ENCODE measurements at places on chromosomes 7 and 10. TPM values are rescaled to one million over a fixed set of nuclear protein-coding genes. Genes with fewer than 3 reads are reported as not detected.

GRCh38 chr7:82204694-82205093 is 238.9 kb downstream of the CACNA2D1 start:
- H3K27ac ChIP-seq = no peak overlapping the region
- no peak for DNase-seq
- H3K36me3 ChIP-seq = no peaks in the 10 kb centered on the region
- H3K4me1 ChIP-seq = peaks cover 3% of the 10 kb centered on the region
- no peak overlapping the region for H3K4me3 ChIP-seq
- H3K27me3 ChIP-seq = no peaks in the 10 kb centered on the region

GRCh38 chr7:16450366-16450765 is 15.2 kb downstream of the SOSTDC1 start:
- no peaks in the 10 kb centered on the region for H3K36me3 ChIP-seq
- no peaks in the 10 kb centered on the region for H3K27me3 ChIP-seq
- DNase-seq = no peak
- no peaks in the 10 kb centered on the region for H3K4me1 ChIP-seq
- H3K4me3 ChIP-seq = no peak overlapping the region
- H3K27ac ChIP-seq = no peak overlapping the region

- no peak overlapping the region for H3K27ac ChIP-seq
- no peak overlapping the region for H3K4me3 ChIP-seq
- H3K27me3 ChIP-seq = peaks cover 38% of the 10 kb centered on the region
- H3K36me3 ChIP-seq = no peaks in the 10 kb centered on the region
- H3K4me1 ChIP-seq = peaks cover 16% of the 10 kb centered on the region
- DNase-seq = no peak
Observed at GRCh38 chr7:117069379-117069778, 116.1 kb downstream of the ST7 start.

DNA sequence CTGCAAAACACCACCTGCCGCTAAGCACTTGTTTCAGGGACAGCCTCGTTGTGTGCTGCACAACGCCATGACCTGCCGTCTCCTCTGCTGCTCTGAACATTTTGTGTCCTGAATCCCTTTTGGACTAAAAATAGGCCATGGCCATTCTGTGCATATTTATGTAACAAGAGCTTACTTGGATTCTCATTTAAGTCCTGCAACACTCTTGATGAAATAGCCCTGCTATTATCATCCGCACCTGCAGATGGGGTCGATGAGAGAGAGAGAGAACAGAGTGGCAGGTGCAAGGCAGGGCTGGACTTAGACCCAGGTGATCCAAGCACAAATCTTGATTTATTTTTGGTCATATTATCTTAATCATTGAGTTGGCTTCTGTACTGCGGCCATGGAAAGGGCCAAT is 121.2 kb upstream of the PRKCQ start:
- H3K36me3 ChIP-seq = no peaks in the 10 kb centered on the region
- DNase-seq = peak; percentile 76
- H3K27me3 ChIP-seq = no peaks in the 10 kb centered on the region
- no peak overlapping the region for H3K27ac ChIP-seq

GRCh38 chr7:35993676-35994606 is 159.1 kb upstream of the EEPD1 start:
- H3K36me3 ChIP-seq = no peaks in the 10 kb centered on the region
- no peak overlapping the region for H3K27ac ChIP-seq
- no peak overlapping the region for H3K4me3 ChIP-seq
- DNase-seq = no peak

GRCh38 chr10:14833106-14833505 is 4.7 kb downstream of the CDNF start:
- H3K4me1 ChIP-seq = no peaks in the 10 kb centered on the region
- H3K27ac ChIP-seq = no peak overlapping the region
- H3K4me3 ChIP-seq = no peak overlapping the region

GRCh38 chr7:41881331-41882130 is 178.6 kb upstream of the INHBA start:
- H3K4me1 ChIP-seq = no peaks in the 10 kb centered on the region
- H3K4me3 ChIP-seq = no peak overlapping the region
- H3K27me3 ChIP-seq = no peaks in the 10 kb centered on the region
- no peak for DNase-seq
- no peaks in the 10 kb centered on the region for H3K36me3 ChIP-seq
- H3K27ac ChIP-seq = no peak overlapping the region

- H3K4me3 ChIP-seq = peak overlapping the region; percentile 84
- no peak overlapping the region for H3K27ac ChIP-seq
- H3K4me1 ChIP-seq = peaks cover 14% of the 10 kb centered on the region
- no peaks in the 10 kb centered on the region for H3K36me3 ChIP-seq
Observed at GRCh38 chr7:22192801-22193200, 164.2 kb downstream of the RAPGEF5 start.

GRCh38 chr10:59362959-59363381 is 621 bp upstream of the FAM13C start:
- H3K27me3 ChIP-seq = peaks cover 7% of the 10 kb centered on the region
- peaks cover 3% of the 10 kb centered on the region for H3K4me1 ChIP-seq
- H3K27ac ChIP-seq = peak overlapping the region; percentile 7
- DNase-seq = peak; percentile 81

GRCh38 chr7:145957160-145957890 is 159.3 kb upstream of the CNTNAP2 start:
- DNase-seq = no peak
- no peaks in the 10 kb centered on the region for H3K4me1 ChIP-seq
- H3K27me3 ChIP-seq = no peaks in the 10 kb centered on the region
- H3K36me3 ChIP-seq = no peaks in the 10 kb centered on the region
- H3K27ac ChIP-seq = no peak overlapping the region

DNA sequence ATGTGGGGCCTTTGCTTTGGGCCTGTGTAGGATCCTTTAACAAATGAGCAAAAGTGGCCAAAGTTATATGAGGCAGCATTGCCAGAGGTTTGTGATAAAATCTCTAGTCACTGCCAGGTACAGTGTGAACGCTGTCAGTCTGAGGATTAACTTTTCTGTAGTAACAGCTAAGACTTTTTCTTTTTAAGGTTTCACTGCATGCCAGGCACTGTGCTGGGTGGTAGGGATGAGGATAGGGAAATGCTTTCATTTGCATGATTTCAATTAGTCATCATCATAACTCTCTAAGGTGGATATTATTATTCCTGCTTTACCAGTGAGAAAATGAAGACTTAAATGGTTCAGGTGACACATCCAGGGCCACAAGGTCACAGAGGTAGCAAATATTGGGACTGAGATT is 79.7 kb upstream of the BMPER start:
- no peak overlapping the region for H3K4me3 ChIP-seq
- H3K4me1 ChIP-seq = peaks cover 7% of the 10 kb centered on the region
- no peak overlapping the region for H3K27ac ChIP-seq
- no peaks in the 10 kb centered on the region for H3K36me3 ChIP-seq
- no peaks in the 10 kb centered on the region for H3K27me3 ChIP-seq

- H3K4me3 ChIP-seq = peak within 1 kb of the TSS; percentile 89
- no peak within 1 kb of the TSS for H3K27ac ChIP-seq
- H3K4me1 ChIP-seq = peaks cover 4% of the 10 kb centered on the region
- peak; percentile 97 for DNase-seq
Observed at GRCh38 chr10:69801434-69802315, at the start of gene COL13A1. Gene COL13A1 (plus strand): TSS chr10:69801906. CDS start chr10:69802424, 518 bp downstream.

GRCh38 chr10:82942286-82943099 is 1067.5 kb downstream of the NRG3 start:
- no peak overlapping the region for H3K4me3 ChIP-seq
- peaks cover 24% of the 10 kb centered on the region for H3K27me3 ChIP-seq
- DNase-seq = no peak
- no peaks in the 10 kb centered on the region for H3K36me3 ChIP-seq
- no peak overlapping the region for H3K27ac ChIP-seq
- peaks cover 6% of the 10 kb centered on the region for H3K4me1 ChIP-seq

GRCh38 chr7:44110719-44111635 is 6.8 kb downstream of the AEBP1 start:
- H3K4me3 ChIP-seq = no peak overlapping the region
- no peaks in the 10 kb centered on the region for H3K36me3 ChIP-seq
- H3K27me3 ChIP-seq = no peaks in the 10 kb centered on the region
- no peak overlapping the region for H3K27ac ChIP-seq
- no peaks in the 10 kb centered on the region for H3K4me1 ChIP-seq

- DNase-seq = peak; percentile 89
- peaks cover 51% of the 10 kb centered on the region for H3K27me3 ChIP-seq
Observed at GRCh38 chr10:115093286-115093775, at the start of gene ATRNL1. Gene ATRNL1 (plus strand): TSS chr10:115093365. CDS start chr10:115093751, 386 bp downstream.

GRCh38 chr10:53997953-53998352 is 803.1 kb downstream of the PCDH15 start:
- H3K27ac ChIP-seq = no peak overlapping the region
- no peaks in the 10 kb centered on the region for H3K27me3 ChIP-seq
- H3K4me3 ChIP-seq = no peak overlapping the region

GRCh38 chr7:151017953-151018420 is 6.3 kb downstream of the ATG9B start:
- no peak overlapping the region for H3K4me3 ChIP-seq
- DNase-seq = peak; percentile 98
- no peaks in the 10 kb centered on the region for H3K4me1 ChIP-seq
- H3K36me3 ChIP-seq = no peaks in the 10 kb centered on the region
- H3K27ac ChIP-seq = no peak overlapping the region
- H3K27me3 ChIP-seq = peaks cover 46% of the 10 kb centered on the region

DNA sequence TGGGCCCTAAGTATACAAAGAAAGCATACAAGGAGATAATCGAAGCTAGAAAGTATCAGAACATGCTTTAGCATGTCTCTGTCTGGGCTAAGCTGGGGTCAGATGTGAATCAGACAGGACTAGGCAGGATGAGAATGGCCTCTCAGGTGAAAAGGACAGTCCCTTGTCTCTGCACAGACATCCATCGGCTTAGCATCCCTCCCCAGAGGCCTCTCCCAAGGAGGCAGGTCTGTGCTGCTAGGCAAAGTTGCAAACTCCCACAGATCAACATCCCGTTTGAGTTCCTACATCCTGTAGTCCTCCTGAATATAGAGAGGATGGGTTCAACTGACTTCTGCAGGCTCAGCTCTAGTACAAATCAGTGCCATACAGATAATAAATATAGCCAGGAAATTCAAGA is 24.5 kb downstream of the CHST15 start:
- no peaks in the 10 kb centered on the region for H3K36me3 ChIP-seq
- no peak overlapping the region for H3K27ac ChIP-seq
- DNase-seq = no peak
- peaks cover 3% of the 10 kb centered on the region for H3K4me1 ChIP-seq
- H3K4me3 ChIP-seq = no peak overlapping the region

DNA sequence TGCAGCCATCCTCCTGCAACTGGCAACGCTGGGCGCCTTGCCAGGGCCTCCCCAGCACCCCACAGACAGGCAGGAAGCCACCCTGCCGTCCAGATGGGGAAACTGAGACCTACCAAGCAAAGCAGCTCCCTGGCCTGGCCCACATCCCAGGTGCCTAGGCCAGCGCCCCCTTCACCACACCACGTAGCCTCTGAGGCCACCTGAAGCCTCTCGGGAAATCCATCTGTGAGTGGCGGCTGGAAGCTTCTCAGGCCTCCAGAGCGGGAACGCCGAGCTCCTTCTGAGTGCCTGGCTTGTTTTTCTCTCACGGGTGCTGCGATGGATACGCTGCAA is 58.7 kb downstream of the UNCX start:
- H3K4me1 ChIP-seq = no peaks in the 10 kb centered on the region
- H3K4me3 ChIP-seq = no peak overlapping the region
- no peak for DNase-seq
- H3K27me3 ChIP-seq = peaks cover 30% of the 10 kb centered on the region
- H3K36me3 ChIP-seq = no peaks in the 10 kb centered on the region

Gene EBLN1
- total RNA-seq = not detected

Gene EGR2
- total RNA-seq = 0.43 TPM

Gene CTNNA3
- 4.3 TPM for total RNA-seq

Gene PVRIG
- not detected for total RNA-seq

Gene ZNF467
- total RNA-seq = 0.91 TPM

Gene RELN
- 8.5 TPM for total RNA-seq

Gene CPN1
- 1.3 TPM for total RNA-seq

Gene OPN1SW
- not detected for total RNA-seq

Gene SH2B2
- total RNA-seq = 8.9 TPM

Gene GIMAP7
- total RNA-seq = not detected

Gene MYH16
- total RNA-seq = not detected

Gene ASB13
- total RNA-seq = 8.1 TPM

Data from endodermal cell (in vitro differentiated cells).